NB4 (cell line): ENCODE measurements at places on chromosomes 7 and 10.

DNA sequence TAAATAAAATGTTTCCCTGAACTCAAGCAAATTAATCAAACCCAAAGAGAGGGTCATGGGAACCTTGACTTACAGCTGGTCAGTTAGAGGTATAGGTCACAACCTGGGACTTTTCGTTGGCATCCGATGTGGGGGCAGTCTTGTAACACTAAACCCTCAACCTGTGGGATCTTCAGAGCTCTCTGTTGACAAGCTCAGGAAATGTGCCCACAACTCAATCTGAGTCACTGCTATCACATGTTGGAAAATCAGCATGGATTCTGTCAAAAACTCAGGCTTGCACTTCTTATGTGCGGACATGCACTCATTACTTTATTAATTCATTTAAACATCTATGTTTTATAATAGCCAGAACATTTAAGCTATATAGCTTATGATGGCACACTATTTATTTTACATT lies 424.6 kb upstream of the SORCS1 start:
- DNase-seq: no peak

DNA sequence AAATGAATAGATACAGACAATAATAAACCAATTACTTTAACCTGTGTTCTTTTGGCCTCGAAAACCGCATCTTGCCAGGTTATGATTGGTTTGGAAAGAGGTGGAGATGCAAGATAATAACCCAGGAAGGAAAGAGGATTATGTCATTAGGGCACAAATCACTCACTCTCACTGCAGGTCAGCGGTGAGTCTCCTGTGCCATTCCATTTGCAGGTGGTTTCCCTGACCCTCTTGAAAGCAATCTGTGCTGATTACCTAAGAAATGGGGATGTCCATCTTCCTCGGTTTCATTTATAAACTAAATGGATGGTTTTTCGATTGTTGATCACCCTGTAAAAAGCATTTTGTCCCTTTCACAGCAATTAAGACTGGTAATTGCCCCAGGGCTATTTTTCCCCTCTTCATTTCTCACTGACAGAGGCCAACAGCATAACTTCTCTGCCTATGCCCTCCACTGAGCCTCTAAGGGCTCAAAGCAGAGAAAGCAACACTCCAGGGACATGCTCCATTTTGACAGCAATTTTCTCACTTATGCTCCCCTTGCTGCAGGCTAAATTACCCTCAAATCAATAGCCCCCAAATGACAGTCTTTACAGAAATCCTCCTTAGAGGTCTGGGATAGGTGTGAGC lies 257.5 kb downstream of the IPMK start:
- no peak for DNase-seq

- no peak for DNase-seq
Measured at GRCh38 chr7:89072081-89072480, 276.5 kb upstream of the TEX47 start.

- DNase-seq: no peak
Measured at GRCh38 chr10:108631332-108631731, 1292.0 kb downstream of the XPNPEP1 start.

GRCh38 chr7:70512761-70513160 lies 619.2 kb upstream of the GALNT17 start:
- no peak for DNase-seq

- no peak for DNase-seq
Measured at GRCh38 chr10:71809628-71810027, 36.3 kb upstream of the VSIR start.

GRCh38 chr10:71522442-71523144 lies 125.9 kb downstream of the CDH23 start:
- no peak for DNase-seq

DNA sequence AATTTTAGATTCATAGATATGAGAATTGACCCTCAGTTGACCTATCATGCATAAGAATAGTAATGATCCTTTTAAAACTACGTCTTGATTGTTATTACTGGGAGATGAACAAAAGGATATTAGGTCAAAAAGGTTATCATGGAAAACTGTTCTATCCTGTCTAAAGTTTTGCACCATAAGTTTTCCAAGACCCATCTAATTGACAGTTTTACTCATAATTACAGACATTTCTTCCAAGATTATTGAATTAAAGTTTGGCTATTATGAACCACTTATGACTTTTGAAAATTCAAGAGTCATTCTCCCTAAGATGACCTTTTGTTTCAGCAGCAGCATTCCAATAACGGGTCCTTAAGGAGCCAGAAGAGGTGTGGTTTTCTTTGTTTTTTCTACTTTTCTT lies 144.3 kb downstream of the WNT2 start:
- no peak for DNase-seq
